Type B pancreatic cell (in vitro differentiated cells): ENCODE measurements at places on chromosomes 2 and 18.

- peaks cover 31% of the 10 kb centered on the region for H3K4me1 ChIP-seq
- peak overlapping the region; percentile 3 for H3K4me3 ChIP-seq
Measured at GRCh38 chr18:58493516-58494253, 135.2 kb downstream of the ALPK2 start.

GRCh38 chr2:197088694-197089093, 162.2 kb upstream of the PGAP1 start:
- no peak for DNase-seq
- peak overlapping the region; percentile 2 for H3K27ac ChIP-seq
- no peaks in the 10 kb centered on the region for H3K27me3 ChIP-seq
- peaks cover 37% of the 10 kb centered on the region for H3K4me1 ChIP-seq

DNA sequence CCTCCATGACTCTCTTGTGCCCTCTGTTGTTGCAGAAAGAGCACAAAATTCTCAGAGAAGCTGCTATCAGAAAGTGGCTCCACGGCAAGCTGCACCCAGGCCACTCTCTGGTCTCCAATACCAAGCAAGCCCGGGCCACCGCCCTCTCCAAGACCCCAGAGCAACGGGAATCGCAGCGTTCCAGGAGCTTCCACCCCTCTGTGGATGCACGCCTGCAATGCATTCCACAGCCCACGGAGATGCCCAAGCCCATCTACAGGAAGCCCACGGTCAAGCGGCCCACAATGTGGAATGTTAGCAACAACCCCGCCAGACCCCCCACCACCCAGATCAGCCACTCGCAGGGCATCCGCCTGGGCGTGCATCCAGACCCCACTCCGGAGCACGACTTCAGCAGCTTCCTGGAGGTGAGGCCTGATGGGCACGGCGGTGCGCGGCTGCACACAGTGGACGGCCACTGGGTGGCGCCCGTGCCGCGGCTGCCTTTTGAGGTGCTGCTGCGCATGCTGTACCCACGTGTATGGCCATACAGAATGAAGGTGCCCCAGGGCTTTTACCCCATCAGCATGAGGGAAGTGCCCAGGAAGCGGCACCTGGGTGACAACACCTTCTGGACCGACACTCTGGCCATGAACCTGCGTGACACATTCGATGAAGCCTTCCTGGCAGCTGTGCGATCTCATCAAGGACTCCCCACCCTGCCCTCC, 6.3 kb downstream of the ANKRD53 start:
- no peak overlapping the region for H3K4me3 ChIP-seq
- no peaks in the 10 kb centered on the region for H3K4me1 ChIP-seq
- DNase-seq = peak; percentile 75

DNA sequence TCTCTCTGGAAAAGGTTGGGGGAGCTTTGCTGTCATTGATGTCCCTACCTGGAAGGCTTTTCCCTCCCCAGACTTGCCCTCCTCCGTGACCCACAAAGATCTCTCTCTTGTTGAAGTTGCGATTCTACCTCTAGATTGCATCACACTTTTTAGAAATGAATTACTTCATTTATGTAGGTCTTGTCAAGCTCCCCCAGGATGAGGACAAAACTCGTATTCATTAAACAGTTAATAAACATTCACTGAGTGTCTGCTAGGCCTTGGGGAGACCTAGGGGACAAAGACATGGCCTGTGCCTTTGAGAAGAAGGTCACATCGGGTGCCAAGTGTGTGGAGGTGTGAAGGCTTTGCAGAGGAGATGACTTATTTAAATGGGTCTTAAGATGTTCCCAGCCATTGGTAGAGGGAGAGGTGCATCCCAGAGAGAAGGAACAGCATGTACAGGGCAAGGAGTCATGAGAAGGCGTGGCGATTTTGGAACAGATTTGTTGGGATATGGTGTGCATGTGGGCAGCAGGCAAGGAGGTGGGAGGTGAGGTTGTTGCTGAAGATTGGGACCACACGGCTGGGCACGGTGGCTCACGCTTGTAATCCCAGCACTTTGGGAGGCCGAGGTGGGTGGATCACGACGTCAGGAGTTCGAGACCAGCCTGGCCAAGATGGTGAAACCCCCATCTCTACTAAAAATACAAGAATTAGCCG, 9.8 kb upstream of the YWHAQ start:
- H3K27ac ChIP-seq = no peak overlapping the region
- no peaks in the 10 kb centered on the region for H3K36me3 ChIP-seq
- no peak for DNase-seq
- no peaks in the 10 kb centered on the region for H3K27me3 ChIP-seq

GRCh38 chr2:27931361-27931950, 40.9 kb downstream of the BABAM2 start:
- no peak overlapping the region for H3K27ac ChIP-seq
- H3K4me1 ChIP-seq = no peaks in the 10 kb centered on the region
- H3K4me3 ChIP-seq = no peak overlapping the region
- peaks cover 13% of the 10 kb centered on the region for H3K36me3 ChIP-seq
- no peak for DNase-seq

GRCh38 chr2:73258913-73259215, 24.8 kb downstream of the CCT7 start:
- H3K27me3 ChIP-seq = no peaks in the 10 kb centered on the region
- H3K4me1 ChIP-seq = no peaks in the 10 kb centered on the region
- peaks cover 4% of the 10 kb centered on the region for H3K36me3 ChIP-seq
- H3K4me3 ChIP-seq = no peak overlapping the region
